ENCODE measurements at places on chromosomes 7 and 10.

- no peak for DNase-seq
These were observed 4.4 kb upstream of the SNX13 start for GRCh38 chr7:17944720-17945119.

- no peak for DNase-seq
These were observed at the start of gene MNX1 for GRCh38 chr7:157010588-157011332. MNX1 (minus strand) TSS chr7:157010663; CDS start chr7:157010350, 313 bp downstream.

DNA sequence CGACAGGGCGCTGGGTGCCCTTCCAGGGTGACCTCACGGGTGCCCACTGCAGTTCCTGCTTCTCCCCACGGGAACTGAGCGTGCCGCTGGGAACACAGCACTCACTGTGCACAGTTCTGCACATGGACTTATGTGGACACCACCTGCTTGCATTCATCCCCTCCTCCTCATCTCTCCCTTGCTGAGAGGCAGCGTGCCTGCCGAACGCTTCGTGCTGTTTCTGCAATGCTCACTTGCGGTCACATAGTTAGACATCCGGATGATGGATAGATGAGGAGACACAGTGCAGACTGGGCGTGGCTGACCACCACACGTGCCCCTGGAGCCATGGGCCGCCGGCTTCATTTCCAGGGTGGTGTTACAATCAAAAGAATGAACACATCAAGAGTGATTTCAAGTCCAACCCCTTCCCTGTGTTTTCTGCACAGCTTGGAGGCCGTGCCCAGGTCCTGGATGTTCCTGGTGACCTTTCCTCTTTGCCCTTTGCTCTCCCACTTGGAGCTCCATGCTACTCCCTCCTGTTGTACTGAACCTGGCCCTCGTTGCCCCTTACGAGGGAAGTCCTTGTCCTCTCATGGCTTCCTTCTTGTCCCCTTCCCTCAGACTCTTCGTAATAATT, 119.4 kb downstream of the VIPR2 start:
- no peak for DNase-seq

GRCh38 chr10:132746386-132746785, 39.6 kb downstream of the NKX6-2 start:
- no peak for DNase-seq

DNA sequence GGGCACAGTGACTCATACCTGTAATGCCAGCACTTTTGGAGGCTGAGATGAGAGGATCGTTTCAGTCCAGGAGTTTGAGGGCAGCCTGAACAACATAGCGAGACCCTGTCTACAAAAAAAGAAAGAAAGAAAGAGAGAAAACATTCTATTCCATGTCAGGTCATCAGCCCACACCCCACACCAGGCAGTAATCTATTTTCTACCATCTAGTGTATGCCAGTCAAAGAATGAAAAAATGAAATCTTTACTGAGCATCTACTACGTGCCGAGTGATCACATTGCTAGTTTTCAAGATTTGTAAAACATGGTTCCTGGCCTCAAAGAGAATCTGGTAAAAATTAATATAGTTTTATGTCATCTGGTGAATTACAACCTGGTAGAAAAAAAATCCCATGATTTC, 3.1 kb upstream of the EPHB4 start:
- no peak for DNase-seq

- DNase-seq = no peak
These were observed 34.5 kb downstream of the CLEC2L start for GRCh38 chr7:139557857-139558581.

DNA sequence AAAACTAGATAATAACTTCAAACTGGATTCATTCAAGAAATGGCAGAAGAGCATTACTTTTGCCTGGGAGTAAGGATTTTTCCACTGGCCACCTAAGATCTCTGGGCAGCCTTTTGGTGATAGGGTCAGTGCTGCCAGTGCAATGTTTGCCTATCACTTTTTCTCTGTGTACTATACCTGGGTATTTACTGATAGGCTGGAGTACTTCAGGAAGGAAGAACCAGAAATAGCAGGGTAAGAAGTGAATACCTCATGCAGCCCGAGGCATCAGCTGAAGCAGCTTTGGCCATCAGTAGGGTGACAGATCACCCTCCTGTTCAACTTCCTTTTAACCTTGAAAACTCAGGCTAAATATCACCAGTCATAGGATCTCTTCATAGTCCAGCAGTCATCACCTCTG, 5.5 kb upstream of the PAPSS2 start:
- no peak for DNase-seq

DNA sequence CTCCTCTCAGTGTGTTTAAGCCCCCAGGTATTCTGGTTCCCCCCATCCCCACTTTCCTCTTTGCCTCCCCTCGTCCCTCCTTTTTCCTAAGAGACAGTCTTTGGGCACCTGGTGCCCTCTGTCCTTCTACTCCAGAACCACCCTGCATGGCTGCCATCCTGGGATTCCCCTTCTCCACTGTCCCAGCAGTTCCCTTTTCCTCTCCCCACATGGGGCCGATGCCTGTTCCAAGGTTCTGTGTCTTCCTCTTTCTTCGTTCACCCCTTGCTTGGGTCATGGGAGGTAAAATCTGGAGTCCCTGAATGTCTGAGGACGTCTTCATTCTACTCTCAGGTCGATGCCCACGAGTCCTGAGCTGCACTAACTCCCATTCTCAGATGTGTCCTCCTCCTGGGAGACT, 120.8 kb downstream of the TAX1BP1 start:
- no peak for DNase-seq

- DNase-seq = no peak
These were observed 44.5 kb downstream of the LANCL2 start for GRCh38 chr7:55409482-55410225.

GRCh38 chr7:30707391-30708357, 25.4 kb upstream of the CRHR2 start:
- DNase-seq = no peak

DNA sequence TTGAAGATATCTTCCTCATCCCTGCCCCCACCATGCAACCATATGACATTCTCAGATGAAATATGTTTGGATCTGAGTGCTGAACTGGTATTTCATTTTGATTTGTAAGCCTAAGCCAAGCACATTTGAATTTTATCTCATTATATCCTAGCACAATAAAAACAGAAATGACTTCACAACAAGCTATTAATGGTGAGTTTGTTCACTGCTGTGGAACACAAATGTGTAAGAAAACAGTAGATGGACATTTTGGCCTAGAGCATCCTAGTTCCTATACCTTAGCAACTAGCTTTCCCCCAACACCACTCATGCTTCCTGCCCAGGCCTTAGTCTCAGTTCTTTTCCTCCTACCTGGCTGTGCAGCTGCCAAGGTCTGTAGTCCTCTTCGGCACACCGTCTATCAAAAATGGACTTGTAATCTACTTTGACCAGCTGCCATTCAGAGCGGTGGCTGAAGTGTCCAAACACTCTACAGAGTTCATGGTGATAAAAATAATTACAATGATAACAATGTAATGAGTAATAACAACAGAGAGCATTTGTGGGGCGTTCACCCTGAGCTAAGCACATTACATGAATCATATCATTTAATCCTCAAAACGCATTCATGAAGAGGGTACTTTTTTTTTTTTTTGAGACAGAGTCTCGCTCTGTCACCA, 491.9 kb downstream of the SORCS1 start:
- no peak for DNase-seq

- DNase-seq = no peak
These were observed 324.1 kb downstream of the ADARB2 start for GRCh38 chr10:1413256-1413655.

All from T-cell (primary cell).